ENCODE measurements at places on chromosomes 1 and 21.
A peak's percentile ranks its signal among the peaks of the same experiment; 100 is the strongest.

- DNase-seq, result no peak
Observed at GRCh38 chr1:211330282-211330936, 3.8 kb downstream of the TRAF5 start.

DNA sequence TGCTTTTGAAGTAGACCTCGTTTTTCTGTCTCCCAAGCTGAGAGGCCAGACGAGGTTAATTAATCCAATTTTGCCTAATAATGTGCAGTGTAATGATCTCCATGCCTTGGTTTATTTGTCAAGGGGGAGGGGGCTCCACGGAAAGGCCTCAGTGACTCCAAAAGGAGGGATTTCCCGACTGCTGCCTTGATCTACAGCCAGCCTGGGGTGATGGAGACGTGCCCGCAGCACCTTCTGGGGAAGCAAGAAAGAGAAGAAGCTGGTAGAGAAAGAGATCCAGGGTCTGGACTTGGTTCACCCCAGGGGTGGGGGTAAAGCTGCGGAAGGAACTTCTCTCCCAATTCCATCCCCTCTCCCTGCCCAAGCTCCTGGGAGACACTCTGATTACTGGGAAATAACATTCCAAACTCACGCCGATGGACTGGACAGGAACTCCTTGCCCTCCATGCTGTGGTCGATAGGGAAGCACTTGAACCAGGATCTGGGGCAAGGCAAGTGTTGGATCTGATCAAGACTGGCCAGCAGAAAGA, 44.1 kb upstream of the SIM2 start:
- no peak for DNase-seq

GRCh38 chr1:204446413-204447111, 34.9 kb upstream of the PPP1R15B start:
- peak; percentile 70 for DNase-seq

GRCh38 chr21:41108668-41109585, 59.0 kb upstream of the BACE2 start:
- DNase-seq, result no peak

DNA sequence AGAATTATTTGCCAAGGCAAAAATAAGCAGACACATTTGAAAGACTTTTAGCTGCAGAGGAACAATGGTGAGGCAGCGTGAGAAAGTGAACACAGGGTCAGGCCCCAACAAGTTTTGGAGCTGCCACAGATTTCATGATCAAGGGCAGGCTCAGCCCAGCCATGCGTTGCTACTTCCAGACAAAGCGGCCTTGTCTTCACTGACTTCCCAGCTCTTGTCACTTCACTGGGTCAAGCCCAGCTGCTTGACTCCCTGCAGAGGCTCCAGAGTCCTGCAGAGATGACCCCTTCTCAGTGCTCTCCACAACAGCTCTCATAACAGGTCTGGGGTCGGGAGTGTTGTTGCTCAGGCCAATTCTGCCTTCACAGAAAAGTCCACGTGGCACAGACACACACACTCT, 35.8 kb downstream of the HHAT start:
- DNase-seq, result no peak

DNA sequence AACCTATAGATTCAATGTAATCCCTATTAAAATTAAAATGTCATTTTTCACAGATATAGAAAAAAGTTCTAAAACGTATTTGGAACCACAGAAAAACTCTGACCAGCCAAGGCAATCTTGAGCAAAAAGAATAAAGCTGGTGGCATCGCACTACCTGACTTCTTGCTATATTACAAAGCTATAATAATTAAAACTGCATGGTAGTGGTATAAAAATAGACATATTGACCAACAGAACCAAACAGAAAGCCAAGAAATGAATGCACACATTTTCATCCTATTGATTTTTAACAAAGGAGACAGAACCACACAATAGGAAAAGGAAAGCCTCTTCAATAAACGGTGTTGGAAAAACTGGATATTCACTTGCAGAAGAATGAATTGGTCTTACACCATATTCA, 9.2 kb upstream of the SHISAL2A start:
- no peak for DNase-seq

GRCh38 chr1:6082430-6082971, 36.8 kb downstream of the KCNAB2 start:
- no peak for DNase-seq

All from hematopoietic multipotent progenitor cell treated with erythropoietin and hydrocortisone succinate and interleukin-3 and kit ligand, for 8 days (in vitro differentiated cells).